Fibroblast of lung (primary cell): ENCODE measurements at places on chromosomes 12 and 14. TPM values are rescaled to one million over a fixed set of nuclear protein-coding genes. Genes with fewer than 3 reads are reported as not detected.

DNA sequence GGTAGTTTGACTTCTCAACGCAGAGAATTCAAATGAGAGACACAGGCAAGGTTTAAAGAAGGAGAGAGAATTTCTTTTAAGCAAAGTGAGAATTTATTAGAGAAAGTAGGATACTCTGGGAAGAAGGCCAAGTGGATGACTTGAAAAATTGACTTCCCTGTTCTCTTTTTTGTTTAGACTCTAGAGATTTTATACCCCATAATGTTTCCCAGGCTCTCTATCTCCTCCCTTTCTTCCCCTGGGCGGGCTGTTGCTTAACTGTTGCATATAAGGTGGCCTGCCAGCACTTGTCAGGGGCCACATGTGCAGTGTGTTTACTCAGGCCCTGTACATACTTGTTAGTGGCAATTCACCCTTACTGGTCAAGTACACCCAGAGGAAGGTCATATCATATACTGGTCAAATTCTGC is 403.7 kb downstream of the SLC6A15 start:
- DNase-seq: no peak

GRCh38 chr14:95774265-95775160 is 60.6 kb upstream of the TCL1A start:
- DNase-seq: peak; percentile 4

DNA sequence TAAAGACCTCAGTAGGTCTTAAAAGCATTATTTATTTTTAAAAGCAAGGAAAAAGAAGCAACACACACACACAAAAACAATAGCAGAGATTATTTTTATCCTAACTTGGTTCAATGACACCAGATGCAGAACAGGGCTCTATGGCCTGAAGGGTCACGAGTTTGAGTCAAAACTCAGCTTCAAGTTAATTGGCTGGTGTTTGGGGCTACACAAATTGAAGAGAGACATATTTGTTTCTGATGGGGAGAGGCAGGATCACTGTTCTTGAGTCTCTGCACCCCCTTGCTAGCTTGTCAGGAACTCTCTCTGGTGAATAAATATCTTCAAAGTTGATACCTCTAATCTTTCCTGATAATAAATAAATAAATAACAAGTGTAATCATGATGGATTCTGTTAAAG is 466.1 kb downstream of the PRKD1 start:
- no peak for DNase-seq

DNA sequence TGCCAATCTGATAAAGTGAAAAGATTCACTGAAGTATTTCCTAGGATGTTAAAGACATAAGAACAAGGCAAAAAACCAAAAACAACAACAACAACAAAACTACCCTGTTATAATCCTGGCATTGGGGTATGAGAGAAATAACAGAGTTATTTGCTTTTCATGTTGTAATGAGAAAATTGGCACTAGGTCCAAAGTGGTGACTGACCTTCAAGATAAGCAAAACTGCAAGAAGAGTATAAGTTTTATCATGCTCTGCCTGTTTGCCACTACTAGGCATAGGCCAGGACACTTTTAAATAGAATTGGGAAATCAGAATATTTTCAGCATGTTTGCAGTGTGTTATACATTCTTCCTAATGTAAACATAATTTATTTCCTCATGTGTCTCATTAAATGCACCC is 140.1 kb upstream of the CPM start:
- no peak for DNase-seq

DNA sequence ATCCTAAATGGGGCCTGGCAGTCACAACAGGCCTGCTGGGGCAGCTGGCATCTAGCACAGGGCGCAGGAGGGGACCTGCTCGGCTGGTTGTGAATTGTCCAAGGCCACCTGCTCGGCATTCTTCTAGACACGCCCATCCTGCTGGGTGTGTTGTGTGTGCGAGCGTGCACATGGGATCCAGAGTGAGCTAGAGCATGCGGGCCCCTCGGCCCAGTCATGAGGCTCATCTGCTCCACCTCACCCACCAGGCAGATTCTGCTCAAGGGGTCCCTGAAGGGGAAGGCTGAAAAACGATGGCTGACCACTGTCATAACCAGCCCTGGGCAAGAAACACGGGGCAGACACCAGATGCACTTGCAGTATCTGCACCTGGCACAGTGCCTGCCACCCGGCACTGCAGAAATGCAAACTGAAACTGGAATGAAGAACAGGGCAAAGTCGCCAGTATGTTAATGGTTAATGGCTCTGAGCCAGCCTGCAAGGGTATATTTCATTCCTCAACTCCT is 31.8 kb downstream of the MAX start:
- DNase-seq: no peak

Gene TTC9
- total RNA-seq: 1.3 and 4.3 TPM in 2 replicates

Gene TMEM253
- not detected in 2 replicates for total RNA-seq

DNA sequence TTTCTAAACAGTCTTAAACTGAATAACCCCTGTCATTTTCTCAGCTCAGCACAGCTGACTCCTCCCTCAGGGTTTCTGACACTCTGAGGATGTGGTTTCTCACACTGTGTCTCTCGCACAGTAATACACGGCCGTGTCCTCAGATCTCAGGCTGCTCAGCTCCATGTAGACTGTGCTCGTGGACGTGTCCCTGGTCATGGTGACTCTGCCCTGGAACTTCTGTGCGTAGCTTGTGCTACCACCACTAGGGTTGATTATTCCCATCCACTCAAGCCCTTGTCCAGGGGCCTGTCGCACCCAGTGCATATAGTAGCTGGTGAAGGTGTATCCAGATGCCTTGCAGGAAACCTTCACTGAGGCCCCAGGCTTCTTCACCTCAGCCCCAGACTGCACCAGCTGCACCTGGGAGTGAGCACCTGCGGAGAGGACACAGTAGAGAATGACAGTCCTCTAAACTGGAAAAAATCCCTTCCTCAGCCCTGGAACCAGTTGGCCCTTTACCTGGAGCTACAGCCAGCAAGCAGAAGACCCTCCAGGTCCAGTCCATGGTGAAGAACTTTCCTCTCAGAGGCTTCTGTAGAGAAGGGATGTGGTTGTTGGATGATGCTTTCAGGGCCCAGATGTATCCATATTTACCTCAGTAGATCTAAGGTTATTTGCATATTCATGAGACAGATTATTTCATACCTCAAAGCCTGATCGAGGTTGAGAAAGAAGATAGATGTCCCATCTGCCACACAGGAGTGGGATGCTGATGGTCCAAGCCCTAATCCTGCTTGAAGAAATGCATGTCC is 984.8 kb downstream of the TMEM121 start:
- DNase-seq: no peak

GRCh38 chr12:30098677-30099076 is 314.9 kb upstream of the TMTC1 start:
- no peak for DNase-seq

Gene CCDC91
- 33.6 and 47.6 TPM in 2 replicates for total RNA-seq

- DNase-seq: no peak
Observed at GRCh38 chr14:105563347-105563737, 37.0 kb downstream of the TMEM121 start.

- no peak for DNase-seq
Observed at GRCh38 chr12:109423392-109423791, 53.7 kb downstream of the KCTD10 start.

GRCh38 chr12:48717252-48717695 is 767 bp upstream of the CCNT1 start:
- DNase-seq: no peak

Gene C14orf39
- not detected in 2 replicates for total RNA-seq

Gene DDX11
- total RNA-seq: 13.2 and 16.2 TPM in 2 replicates

- DNase-seq: no peak
Observed at GRCh38 chr14:105492031-105492970, 1.3 kb downstream of the TEDC1 start.

- DNase-seq: peak; percentile 43
Observed at GRCh38 chr12:77845831-77846230, 15.1 kb downstream of the NAV3 start.

DNA sequence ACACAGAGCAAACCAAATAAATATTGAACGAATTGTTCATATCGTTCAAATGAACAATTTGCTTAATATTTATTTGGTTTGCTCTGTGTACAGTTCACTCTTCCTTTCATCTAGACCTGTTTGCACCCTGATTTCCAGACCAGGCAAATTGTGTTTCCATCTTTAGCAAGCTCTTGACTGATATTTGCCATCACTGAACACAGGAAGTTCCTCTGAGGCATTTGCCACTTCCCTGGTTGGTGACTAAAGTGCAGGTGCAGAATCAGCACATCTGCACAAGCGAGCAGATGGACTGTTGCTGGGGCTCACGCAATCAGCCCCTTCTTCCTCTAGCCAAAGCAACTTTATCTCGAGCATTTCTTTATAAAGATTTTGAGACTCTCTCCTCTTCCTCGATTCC is 112.9 kb downstream of the DAAM1 start:
- no peak for DNase-seq

Gene NEUROD4
- not detected in 2 replicates for total RNA-seq

Gene TPPP2
- total RNA-seq: not detected in 2 replicates

- DNase-seq: no peak
Observed at GRCh38 chr12:14471497-14471896, 96.2 kb downstream of the PLBD1 start.

DNA sequence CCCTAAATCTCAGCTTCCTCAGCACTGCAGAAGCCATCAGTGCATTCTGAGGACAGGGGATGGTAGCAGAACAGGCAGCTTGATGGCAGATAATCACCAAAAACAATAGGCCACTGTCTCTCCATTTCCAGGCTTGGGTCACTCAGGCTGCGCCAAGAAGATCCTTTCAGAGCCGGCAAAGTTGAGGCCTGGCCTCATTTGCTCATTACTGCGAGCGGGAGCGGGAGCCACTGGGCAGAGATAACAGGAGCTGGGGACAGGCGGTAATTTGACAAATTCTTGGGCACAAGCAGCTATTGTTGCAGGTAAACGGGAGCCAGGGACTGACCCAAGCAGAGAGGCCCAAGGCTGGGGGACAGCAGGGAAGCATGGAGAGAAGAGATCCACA is 2.1 kb downstream of the MSI1 start:
- DNase-seq: no peak

- no peak for DNase-seq
Observed at GRCh38 chr14:39229601-39230110, 4.1 kb upstream of the MIA2 start.

DNA sequence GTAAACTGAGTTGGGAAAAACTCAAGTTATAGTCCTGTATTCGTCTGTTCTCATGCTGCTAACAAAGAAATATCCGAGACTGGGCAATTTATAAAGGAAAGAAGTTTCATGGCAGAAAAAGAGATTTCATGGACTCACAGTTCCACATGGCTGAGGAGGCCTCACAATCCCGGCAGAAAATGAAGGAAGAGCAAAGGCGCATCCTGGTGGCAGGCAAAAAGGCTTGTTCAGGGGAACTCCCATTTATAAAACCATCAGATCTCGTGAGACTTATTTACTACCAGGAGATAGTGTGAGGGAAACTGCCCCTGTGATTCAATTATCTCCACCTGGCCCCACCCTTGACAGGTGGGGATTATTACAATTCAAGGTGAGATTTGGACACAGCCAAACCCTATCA is 292.6 kb upstream of the SYT1 start:
- DNase-seq: no peak

- DNase-seq: no peak
Observed at GRCh38 chr12:49041881-49042484, 18.6 kb downstream of the KMT2D start.

GRCh38 chr14:89391123-89391522 is 25.9 kb downstream of the FOXN3 start:
- no peak for DNase-seq

Gene SLC6A12
- total RNA-seq: under 0.01 TPM in 1 of 2 replicates, not detected in the other

DNA sequence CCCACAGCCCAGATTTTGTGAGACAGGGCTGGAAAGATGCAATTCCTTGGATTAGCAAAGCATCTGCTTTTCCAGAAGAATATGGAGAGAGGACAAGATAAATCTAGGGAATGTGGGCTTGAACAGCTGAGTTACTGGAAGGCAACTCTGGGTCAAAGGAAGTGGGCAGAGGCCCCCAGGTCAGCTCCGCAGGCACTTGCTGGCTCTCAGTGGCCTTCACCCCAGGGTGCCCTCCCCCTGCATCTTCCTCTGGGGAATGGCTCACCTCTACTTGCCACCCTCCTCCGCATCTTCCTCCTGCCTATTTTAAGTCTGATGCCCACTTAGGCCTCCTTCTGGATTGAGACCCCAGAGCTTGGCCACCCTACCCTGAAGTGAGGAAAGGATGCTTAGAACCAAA is 10.5 kb upstream of the PNMA1 start:
- DNase-seq: no peak

Gene INHBE
- 9.2 and 26.4 TPM in 2 replicates for total RNA-seq

DNA sequence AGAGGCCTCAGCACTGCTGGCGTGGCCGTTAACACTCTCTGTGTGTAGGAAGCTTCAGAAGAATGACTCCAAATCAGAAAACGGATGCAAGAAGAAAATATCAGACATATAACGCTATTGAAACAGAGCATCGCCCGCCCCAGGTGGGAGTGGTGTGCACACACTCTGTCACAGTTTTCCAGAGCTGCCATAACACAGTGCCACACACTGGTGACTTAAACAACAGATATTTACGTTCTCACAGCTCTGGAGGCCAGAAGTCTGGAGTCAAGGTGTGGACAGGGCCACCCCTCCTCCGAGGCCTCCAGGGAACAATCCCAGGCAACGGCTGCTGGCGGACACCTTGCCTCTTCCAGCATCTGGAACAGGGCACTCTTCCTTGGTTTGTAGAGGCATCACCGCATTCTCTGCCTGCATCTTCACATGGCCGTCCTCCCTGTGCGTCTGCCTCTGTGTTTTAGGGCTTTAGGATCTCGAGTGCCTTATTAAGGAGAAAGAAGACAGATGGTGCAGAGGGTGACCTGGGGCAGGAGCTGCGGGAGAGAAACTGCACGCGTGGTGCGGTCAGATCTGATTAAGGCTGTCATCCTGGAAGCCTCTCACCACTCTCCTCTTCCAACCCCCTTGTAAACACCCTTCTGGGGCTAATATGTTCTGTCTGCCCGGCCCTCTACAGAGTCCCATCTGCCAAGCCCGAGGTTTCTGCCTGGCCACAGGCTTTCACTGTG is 141.0 kb downstream of the SLC15A4 start:
- DNase-seq: no peak

Gene AQP6
- under 0.01 and 0.17 TPM in 2 replicates for total RNA-seq

GRCh38 chr12:15706010-15706676 is 83.0 kb downstream of the EPS8 start:
- no peak for DNase-seq

GRCh38 chr12:129549656-129550055 is 354.2 kb downstream of the TMEM132D start:
- DNase-seq: no peak

Gene KLRB1
- total RNA-seq: not detected in 2 replicates
